BJ (cell line): ENCODE measurements at places on chromosomes 5 and 9.

DNA sequence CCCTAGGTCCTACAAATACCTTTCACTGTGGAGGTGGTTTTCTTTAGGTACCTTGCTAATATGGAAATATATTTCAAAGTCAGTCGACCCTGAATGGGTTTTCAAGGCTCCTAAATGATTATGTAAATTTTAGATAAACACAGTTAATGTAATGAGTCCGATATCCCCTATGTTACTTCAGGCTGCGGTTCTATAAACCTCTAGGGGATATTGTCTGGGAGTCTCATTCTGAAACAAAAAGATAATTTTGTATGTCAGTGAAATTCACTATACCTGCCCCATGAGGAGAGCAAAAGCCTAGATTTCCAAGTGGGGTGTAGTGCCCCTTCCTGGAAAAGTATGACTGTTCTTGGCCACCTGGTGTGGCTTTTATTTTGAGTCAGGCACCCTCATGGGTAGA lies 377.3 kb downstream of the ICE1 start:
- DNase-seq = no peak

DNA sequence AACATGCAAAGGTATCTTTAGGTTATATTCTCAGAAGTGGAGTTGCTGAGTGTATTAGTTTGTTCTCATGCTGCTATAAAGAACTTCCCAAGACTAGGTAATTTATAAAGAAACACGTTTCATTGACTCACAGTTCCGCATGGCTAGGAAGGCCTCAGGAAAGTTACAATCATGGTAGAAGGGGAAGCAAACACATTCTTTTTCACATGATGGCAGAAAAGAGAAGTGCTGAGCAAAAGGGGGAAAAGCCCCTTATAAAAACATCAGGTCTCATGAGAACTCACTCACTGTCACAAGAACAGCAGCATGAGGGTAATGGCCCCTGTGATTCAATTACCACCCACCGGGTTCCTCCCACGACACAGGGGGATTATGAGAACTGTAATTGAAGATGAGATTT lies 163.6 kb upstream of the PRLR start:
- no peak for DNase-seq

GRCh38 chr5:168962306-168962705 lies 338.6 kb downstream of the SLIT3 start:
- peak; percentile 37 for DNase-seq

DNA sequence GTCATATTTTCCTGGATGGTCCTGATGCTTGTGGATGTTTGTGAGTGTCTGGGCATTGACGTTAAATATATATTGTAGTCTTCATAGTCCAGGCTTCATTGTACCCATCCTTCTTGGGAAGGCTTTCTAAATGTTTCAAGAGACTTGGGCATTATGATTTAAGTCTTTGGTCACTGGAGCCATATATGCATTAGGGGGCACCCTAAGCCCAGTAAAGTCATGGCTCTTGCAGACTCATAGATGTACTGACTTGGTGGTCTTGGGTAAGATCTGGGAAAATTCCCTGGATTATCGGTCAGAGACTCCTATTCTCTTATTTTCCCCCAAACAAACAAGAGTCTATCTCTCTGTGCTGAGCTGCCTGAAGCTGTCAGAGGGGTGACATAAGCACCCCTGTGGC lies 271.1 kb downstream of the TRIM36 start:
- DNase-seq = no peak

DNA sequence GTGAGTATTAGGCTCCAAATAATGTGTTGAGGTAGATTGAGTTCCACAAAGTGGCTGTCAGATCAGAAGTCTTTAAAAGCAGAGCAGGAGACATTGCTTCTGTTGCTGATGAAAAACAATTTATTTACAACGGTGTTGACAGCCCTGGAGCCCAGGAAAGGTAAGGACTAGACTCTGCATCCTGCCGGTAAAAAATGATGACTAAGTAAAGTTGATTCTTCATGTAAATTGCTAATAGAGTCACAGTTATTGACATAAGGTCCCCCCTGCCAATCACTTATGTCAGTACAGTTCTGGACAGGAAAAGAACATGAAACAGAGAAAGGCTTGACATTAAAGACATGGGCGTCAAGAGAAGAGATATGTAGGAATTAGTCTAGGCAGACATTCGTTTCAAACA lies 552.5 kb downstream of the HTR1A start:
- no peak for DNase-seq

- no peak for DNase-seq
Observed at GRCh38 chr5:67371924-67372323, 175.3 kb upstream of the CD180 start.

- DNase-seq = no peak
Observed at GRCh38 chr5:102762095-102762534, 7.0 kb downstream of the PAM start.

DNA sequence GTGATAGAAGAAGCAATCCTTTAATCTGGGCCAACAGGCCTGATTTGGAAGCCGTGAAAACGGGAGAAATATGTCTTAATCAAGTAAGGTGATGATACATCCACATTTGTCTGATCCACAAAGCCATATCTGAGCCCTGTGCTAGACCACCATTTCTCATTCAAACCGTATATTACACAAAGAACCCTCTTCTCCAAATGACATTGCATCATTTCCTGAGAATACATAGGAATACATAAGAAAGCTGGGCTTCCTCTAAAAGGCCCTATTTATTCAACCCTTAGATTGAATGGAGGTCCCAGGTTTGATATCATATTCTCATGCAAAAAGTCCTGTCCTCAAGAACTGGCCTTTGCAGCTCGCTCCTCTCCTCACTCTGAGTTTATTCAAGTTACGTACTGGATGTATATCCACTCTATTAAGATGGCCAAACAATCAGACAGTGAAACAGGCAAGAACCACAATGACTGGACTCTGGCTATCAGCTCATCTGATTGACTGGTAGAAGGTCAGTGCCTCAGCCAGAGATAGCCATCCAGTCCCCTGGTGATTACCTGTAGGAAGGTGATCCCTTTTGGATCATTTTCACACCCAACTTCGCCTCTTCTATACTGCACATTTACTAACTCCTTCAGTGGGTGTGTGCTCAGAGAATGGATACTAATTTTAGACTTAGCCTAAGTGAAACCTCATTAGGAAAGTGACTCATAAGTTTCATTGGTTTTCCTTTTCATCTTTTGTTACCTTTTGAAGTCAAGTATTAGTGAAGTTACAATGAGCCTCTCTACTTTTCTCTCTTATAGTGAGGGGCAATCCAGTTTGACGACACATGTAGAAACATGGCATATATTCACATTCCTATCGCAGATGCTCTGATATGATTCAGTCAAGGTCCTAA lies 167.6 kb upstream of the WWC1 start:
- DNase-seq = no peak

DNA sequence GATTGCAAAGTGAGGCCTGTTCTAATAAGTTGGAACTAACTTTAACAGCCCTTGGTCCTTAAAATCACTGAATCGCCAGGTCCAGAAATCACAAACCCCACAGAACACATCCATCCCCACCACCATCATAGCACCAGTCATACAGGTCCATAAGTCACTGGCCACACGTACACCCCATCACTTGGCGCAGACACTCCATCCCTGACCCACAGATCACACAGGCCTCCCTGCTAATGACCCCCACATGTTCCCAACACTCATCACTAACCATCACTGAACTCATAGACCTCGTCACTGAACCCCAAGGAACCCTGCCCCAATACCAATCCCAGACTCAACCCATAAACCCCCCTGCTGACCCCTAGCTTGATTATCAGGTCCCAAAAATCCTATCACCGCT lies 41.2 kb upstream of the ZNF300 start:
- no peak for DNase-seq

- no peak for DNase-seq
Observed at GRCh38 chr5:119449882-119450281, 2.4 kb upstream of the HSD17B4 start.

GRCh38 chr5:8865266-8865665 lies 680.6 kb downstream of the SEMA5A start:
- DNase-seq = no peak

GRCh38 chr9:3922846-3923245 lies 377.0 kb downstream of the GLIS3 start:
- no peak for DNase-seq

DNA sequence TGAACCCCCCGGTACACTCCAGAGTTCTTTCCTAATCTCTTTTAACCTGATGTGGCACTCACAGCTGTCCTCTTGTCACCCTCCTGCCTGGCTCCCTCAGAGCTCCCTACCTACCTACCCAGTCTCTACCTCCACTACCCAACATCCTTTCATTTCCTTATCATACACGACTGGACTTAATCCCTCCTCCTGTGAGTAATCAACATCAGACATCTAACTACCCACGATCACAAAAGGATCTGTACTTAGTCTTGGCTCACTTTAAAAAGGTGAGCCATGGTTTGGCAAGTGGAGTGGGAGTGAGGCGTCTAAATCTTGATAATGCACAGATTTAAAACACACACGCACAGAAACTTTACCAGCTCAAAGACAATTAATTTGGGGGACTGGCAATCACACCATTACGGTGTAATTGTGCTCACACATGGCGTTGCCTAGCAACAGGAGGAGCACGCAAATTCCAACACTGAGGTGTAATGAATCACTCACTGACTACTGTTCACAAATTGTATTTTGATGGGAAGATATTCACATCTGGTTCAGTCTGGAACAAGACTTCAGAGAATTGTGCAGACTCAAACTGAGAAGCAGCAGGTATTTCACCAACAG lies 235.9 kb downstream of the EPB41L4A start:
- DNase-seq = no peak

GRCh38 chr5:61330341-61330844 lies 1.7 kb upstream of the ZSWIM6 start:
- no peak for DNase-seq

DNA sequence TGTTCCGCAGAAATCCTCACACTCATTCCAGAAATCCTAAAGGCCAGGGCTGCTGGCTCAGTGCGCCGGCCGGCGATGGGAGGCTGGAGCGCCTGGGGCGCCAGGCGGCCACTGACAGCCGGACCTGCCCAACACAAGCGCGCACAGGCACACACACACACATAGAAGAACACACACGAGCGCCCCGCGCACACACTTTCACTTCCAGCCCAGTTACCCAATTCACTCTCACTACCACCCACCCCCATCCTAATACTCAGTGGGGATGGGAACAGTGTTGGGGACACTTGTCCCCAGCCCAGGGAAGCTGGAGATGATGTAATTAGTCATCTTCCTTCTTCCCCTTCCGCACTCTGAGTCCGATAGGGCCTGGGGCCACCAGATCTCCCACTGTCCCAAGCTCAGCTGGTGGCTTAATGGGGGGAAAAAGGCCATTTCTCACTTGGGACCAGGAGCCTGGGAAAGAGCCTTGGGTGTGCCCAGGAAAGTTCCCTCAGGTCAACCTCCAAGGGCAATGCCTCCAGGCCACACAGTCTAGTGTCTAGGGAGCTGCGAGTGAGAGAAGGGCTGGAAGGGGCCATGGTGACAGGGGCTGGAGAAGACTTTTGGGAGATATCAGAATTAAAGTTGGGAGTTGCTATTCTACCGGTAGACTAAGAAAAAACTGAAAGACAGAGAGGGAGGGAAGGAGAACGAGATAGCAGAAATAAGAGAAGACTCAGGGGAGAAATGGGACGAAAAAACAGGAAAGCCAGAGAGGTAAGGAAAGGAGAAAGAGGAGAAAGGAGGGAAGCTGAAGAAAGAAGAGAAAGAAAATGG lies 1.7 kb downstream of the EBF1 start:
- DNase-seq = no peak

- no peak for DNase-seq
Observed at GRCh38 chr5:93845376-93845775, 104.0 kb upstream of the POU5F2 start.

DNA sequence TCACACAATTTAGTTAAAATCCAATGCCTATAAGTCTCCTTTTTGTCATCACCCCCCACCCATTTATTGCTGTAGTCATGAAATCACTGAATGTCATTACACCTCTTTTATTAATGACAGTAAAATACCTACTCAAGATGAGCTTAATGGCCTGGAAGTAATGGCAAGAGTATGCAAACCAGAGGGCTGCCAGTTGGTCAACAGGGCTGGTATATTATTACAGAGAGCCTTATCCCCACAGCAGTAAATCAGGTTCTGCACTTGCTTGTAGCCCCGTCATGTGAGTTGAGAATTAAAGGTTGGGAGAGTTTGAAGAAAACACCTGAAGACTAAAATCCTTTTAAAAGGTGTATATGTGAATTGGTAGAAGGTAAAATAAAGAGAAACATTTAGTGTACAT lies 372.4 kb downstream of the MAT2B start:
- no peak for DNase-seq

GRCh38 chr9:69976152-69976551 lies 67.5 kb upstream of the MAMDC2 start:
- peak; percentile 89 for DNase-seq

GRCh38 chr9:135156525-135157510 lies 69.3 kb downstream of the OLFM1 start:
- DNase-seq = no peak

DNA sequence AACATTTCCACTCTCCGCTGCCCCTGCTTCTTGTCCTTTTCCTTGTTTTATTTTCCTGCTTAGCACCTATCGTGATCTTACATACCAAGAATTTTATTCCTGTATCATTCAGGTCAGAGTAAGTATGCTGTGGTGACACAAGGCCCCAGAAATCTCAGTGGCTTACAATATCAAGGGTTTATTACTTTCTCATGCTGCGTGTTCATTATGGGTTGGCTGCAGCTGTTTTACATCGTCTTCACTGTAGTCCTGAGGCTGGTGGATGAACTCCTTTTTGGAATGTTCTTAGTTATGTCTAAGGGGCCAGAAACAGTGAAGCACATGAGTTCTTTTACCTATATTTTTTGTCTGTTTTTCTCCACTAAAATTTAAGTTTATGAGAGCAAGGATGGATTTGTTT lies 51.2 kb downstream of the FCHO2 start:
- DNase-seq = peak; percentile 37

GRCh38 chr5:33257807-33258429 lies 182.8 kb upstream of the TARS1 start:
- peak; percentile 63 for DNase-seq

DNA sequence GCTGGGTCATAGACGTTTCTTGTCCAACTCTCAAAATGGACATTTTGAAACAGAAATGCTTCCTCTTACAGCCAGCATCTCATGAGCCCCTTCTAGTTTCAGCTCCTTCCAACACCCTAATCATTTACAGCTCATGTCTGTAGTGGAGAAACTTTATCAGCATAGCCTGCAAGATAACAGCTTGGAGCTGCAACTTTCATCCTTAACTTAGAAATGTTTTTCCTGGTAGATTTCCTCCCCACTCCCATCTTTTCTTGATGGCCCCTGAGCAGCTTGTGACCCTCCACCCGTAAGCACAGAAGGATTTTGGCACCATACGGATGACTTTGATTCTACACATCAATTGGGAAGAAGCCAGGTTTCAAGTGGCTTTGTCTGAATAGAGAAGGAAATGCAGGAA lies 53.5 kb upstream of the TGFBR1 start:
- DNase-seq = no peak
